ENCODE measurements at places on chromosomes 11 and 22.

DNA sequence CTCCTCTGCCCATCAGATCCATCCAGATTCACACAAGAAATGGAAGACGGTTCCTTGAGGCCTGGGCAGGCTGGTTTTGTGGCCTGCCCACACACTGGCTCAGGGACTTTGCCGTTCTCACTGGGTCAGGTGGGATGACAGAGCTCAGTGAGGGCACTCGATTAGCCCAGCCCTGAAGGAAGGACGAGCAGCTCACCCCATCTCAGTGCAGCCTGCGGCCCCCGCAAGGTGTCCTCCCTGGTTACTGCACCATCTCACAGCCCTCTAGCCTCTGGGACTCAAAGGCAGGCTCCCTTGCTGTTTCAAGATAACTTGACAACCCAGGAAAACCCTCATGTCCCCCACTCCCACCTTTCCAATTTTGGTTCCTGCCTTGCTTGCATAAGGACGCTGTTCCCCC lies 4.2 kb downstream of the SLC16A8 start:
- no peak for DNase-seq

DNA sequence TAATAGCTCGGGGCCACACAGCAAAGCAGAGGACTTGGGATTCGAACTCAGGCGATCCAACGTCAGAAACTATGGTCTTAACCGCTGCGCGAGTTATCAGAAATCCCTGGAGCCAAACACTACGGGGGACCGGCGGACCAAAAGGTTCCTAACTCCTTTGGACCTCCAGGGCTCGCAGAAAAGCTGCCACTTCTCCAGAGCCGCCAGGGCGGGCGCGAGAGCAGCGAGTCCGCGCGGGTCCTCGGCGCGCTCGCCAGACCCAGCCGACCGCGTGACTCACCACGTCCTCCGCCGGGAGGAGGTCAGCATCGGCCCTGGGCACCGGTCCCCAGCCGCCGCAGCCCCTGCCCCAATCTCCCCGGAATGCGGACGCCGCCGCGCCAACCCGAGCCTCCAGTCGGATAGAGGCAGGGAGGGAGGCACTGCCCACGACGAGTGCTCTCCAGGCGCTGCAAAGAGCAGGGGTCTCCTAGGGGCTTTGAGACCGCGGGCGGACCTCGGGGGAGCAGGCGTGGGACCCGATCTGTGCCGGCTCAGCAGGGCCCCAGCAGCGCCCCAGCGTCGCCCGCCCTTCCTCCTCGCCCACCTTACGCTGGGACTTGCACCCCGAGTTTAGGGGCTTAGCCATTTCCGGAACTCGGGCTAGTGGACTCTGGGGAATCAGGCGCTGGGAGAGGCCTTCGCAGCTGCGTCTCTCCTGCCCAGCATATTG lies 6.2 kb upstream of the ALX4 start:
- no peak for DNase-seq

- DNase-seq = peak; percentile 82
These were observed 80.2 kb downstream of the PRR5L start for GRCh38 chr11:36376009-36376887.

DNA sequence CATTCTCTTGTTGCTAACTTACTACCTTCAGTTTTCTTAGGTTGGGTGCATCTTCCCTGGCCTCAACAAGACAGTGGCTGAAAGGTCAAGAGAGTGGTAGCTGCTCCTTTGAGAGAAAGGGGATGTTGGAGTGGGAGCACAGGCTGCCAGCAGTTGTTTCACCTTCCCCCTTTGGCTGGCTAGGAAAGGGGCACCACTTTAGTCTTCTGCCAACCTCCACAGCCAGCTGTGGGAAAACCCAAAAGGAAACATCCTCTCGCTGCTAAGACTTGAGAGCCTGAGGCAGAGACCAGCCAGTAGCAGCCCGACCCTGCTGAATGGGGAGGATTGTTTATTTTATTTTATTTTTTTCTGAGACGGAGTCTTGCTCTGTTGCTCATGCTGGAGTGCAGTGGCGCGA lies 34.4 kb downstream of the MARK2 start:
- no peak for DNase-seq

DNA sequence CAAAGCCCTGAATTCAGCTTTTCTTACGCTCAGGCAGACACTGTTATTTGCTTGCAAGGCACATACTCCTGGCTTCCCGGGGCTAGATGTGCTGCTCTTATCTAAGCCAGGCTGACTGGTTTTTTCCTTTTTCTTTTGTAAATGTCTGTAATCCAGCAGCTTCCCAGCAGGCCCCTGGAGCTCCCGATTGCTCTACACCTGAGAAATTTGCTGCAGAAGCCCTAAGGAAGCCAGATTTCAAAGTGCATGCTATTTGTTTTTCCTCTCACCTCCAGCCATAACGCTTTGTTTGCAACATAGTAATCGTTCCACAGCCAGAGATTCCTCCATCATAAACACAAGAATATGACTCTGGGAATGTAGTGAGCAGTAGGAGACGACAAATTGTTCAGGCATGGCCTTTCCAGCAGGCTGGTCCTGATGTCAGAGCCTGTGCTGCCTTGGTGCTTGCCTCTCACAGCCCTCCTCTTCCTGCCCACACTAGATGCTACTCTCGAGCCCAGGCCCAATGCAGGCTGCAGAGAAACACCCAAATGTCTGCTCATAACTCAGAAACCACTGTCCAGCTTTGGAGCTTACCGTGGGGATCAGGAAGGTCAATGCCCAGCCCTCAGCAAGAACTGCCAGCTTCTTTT lies 54.7 kb upstream of the SLC6A5 start:
- no peak for DNase-seq
